ENCODE measurements at places on chromosomes 1 and 21.

- no peak for DNase-seq
Observed at GRCh38 chr1:205803986-205804385, 9.0 kb downstream of the SLC41A1 start.

DNA sequence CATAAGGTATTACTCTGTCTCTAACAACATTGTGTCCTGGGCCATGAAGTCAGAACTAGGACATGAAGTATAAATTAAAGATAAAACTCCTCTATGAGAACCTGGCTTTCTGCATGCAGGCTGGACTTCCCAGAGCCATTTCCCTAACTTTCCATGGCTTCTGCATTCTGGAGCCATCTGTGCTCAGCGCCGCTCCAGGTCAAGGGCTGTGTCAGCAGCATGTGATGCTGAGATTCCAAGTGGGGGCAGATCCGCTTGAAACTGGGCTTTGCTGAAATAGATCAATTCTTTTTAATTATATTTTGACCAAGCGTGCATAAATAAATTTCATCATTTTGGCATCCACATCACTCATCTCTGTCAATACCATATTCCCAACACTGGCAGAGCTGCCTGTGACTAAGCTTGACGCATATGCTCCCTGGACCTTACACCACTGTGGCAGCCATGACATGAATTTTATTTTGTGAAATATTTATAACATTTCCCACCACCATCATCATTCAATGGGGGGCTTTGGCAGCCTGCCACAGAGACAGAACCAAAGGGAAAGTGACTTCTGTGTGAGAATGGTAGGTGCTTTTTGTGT is 110.4 kb upstream of the KCNK1 start:
- no peak for DNase-seq

DNA sequence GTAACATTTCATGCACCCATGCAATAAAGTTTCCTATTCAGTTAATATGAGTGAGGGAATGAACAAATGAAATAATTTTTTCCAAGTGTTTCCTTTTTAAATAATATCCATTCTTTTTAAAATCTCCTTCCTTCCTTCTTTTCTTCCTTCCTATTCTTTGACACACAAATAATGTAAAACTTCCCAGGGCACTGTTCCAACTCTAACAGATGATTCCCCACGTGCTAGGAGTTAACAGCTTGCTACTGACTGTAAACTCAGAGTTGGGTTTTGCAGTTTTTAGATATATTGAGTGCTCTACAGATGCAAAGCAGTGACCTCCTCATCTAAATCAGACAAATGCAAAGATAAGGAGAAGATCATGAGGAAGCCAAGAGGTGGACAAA is 54.0 kb upstream of the POU2F1 start:
- no peak for DNase-seq

DNA sequence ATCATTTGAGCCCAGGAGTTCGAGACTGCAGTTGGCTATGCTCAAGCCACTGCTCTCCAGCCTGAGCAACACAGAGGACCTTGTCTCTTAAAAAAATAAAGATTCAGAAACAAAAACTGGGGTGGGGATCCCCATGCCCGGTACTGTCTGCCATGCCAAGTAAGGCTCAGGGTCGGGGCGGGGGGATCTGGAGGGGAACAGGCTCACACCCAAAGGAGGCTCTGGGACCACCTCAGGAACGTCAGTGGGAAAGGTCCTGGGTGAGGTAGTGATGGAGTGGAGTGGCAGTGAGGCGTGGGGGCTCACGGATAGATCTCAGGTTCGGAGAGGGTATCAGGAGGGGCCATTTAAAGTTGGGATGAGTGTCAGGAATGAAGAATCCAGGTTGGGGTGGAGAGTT is 765 bp upstream of the S100A4 start:
- DNase-seq = no peak

GRCh38 chr1:17587693-17588047 is 48.2 kb downstream of the ARHGEF10L start:
- no peak for DNase-seq

Measured in activated T-cell treated with anti-CD3 and anti-CD28 coated beads for 24 hours (primary cell).